ENCODE measurements at places on chromosomes 11 and 22. TPM values are rescaled to one million over a fixed set of nuclear protein-coding genes. Genes with fewer than 3 reads are reported as not detected.

Gene VSTM5
- total RNA-seq, result 0.56 TPM

Gene MS4A6E
- total RNA-seq, result not detected

GRCh38 chr11:27673979-27674663 is 26.1 kb downstream of the BDNF start:
- no peaks in the 10 kb centered on the region for H3K36me3 ChIP-seq
- H3K27ac ChIP-seq, result no peak overlapping the region
- H3K27me3 ChIP-seq, result no peaks in the 10 kb centered on the region
- no peak for DNase-seq

DNA sequence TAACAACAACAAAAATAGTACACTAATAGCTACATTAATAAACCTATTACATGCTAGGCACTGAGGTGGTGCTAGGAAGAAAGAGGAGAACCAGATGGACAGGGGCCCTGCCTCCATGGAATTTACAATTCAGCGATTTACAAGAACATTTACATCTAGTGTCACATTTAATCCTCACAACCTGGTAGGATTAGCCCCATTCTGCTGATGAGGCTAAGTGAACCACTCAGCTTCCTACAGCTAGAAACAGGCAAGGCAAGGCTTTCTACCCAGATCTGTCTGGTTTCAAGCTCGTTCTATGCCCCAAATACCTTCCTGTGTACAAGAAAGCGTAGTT is 368.4 kb downstream of the BUD13 start:
- no peaks in the 10 kb centered on the region for H3K36me3 ChIP-seq
- no peaks in the 10 kb centered on the region for H3K4me1 ChIP-seq
- H3K27ac ChIP-seq, result no peak overlapping the region
- no peak for DNase-seq
- no peak overlapping the region for H3K4me3 ChIP-seq
- peaks cover 2% of the 10 kb centered on the region for H3K27me3 ChIP-seq

- no peaks in the 10 kb centered on the region for H3K36me3 ChIP-seq
- H3K27ac ChIP-seq, result no peak overlapping the region
- H3K4me1 ChIP-seq, result no peaks in the 10 kb centered on the region
- H3K4me3 ChIP-seq, result no peak overlapping the region
- no peak for DNase-seq
These were observed 163.4 kb downstream of the TRIM29 start for GRCh38 chr11:119974467-119974866.

GRCh38 chr11:17012712-17013547 is 1.3 kb downstream of the PLEKHA7 start:
- H3K4me3 ChIP-seq, result no peak overlapping the region
- DNase-seq, result peak; percentile 52
- H3K27ac ChIP-seq, result no peak overlapping the region
- H3K27me3 ChIP-seq, result peaks cover 5% of the 10 kb centered on the region
- no peaks in the 10 kb centered on the region for H3K36me3 ChIP-seq

DNA sequence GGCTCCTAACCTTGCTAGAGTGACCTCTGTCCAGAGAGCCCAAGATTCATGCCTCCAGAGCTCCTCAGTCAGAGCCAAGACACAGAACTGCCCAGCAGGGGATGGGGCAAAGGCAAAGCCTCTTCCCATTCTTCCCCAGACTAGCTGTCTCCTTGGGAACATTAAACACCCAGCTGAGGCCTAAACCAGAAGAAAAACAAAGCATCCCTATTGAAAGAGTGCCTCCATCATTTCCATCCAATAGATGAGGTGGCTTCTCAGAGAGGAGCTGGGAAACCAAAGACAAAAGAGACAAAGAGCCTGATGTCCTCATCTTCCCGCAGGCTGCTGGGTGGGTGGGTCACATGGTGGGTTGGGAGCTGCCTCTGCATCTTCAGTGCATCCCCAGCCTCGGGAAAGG is 37.4 kb downstream of the COMMD9 start:
- peaks cover 5% of the 10 kb centered on the region for H3K4me1 ChIP-seq
- no peak overlapping the region for H3K27ac ChIP-seq
- no peak overlapping the region for H3K4me3 ChIP-seq

DNA sequence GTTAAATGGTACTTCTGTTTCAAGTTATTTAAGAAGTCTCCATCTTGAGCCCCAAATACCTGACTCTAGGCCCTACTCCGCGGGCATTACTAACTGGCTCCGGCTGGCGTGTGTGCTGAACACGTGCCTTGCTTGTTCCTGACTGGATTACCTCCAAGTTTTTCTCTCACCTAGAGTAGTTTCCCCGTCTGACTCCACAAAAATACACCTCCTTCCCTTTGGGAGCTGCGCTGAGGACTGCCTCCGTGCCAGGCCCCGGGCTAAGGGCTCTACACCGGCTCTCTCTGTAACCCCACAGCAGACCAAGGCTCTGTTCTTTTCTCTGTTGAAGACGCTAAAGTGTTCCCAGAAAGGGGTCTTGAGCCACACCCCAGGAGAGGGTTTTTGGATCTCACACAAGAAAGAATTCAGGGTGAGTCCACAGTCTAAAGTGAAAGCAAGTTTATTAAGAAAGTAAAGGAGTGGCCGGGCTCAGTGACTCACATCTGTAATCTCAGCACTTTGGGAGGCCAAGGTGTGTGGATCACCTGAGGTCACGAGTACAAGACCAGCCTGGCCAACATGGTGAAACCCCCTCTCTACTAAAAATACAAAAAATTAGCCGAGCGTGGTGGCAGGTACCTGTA is 61.8 kb downstream of the ANO1 start:
- no peak for DNase-seq
- H3K27ac ChIP-seq, result no peak overlapping the region
- H3K36me3 ChIP-seq, result no peaks in the 10 kb centered on the region
- no peak overlapping the region for H3K4me3 ChIP-seq
- H3K27me3 ChIP-seq, result peaks cover 6% of the 10 kb centered on the region

DNA sequence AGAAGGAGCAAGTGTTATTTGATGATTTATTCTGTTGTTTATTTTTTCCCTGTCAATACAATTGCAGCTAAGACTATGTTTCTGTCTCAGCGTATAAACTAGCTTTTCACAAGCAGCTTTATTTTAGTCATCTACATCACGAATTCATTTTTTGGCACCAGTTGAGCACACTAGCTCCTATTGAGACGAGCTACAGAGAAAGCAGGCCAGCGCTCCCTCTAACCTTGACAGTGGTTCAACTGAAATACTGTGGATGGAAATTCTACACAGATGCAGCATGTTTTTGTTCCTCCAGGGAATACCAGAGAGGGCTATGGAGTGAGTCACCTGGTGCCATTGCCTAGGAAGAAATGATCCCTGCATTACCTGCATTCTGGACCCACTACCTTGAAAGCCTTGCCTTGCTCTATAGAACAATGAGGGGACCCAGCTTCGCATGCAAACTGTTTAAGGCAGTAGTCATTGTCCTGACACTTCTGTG is 108.2 kb upstream of the ARHGAP42 start:
- no peaks in the 10 kb centered on the region for H3K27me3 ChIP-seq
- no peaks in the 10 kb centered on the region for H3K36me3 ChIP-seq
- H3K4me1 ChIP-seq, result no peaks in the 10 kb centered on the region
- H3K27ac ChIP-seq, result no peak overlapping the region
- H3K4me3 ChIP-seq, result no peak overlapping the region
- DNase-seq, result no peak
